ENCODE measurements at places on chromosomes 16 and 17.

DNA sequence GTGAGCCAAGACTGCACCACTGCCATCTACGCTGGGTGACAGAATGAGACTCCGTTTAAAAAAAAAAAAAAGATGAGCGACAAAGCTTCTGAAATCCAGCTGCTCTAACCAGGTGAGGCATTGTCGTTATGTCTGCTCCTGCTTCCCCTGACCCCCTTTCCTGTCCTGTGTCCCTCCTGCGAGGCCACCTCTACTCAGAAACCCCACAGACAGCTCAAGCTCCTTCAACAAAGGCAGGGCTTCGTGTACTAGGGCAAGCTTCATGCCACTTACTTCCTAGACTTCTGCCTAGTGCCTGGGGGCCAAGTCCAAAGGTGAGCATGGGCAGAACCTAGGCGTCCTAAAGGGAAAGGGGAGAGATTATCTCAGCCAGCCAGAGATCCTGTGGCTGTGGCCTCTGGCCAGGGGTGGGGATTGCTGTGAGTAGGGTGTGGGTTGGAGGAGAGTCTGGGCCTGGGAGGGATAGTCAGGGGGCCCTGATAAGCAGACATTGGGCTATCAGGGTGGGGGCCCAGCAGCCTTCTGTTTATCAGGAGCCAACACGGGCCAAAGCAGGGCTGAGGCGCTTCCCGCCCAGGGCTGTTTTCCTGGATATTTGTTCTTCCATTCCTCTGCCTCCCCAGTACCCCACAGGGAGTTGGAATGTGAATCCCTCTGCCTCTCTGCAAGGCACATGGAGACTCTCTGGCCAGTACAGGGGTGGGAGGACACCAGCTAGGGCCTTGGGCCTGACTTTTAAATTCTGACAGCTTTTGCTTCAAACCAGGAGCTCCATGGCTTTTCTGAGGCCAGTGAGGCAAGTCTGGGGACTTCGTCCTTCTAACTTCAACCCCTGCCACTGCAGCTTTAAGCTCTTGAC, 10.4 kb downstream of the ERAL1 start:
- no peak for DNase-seq

DNA sequence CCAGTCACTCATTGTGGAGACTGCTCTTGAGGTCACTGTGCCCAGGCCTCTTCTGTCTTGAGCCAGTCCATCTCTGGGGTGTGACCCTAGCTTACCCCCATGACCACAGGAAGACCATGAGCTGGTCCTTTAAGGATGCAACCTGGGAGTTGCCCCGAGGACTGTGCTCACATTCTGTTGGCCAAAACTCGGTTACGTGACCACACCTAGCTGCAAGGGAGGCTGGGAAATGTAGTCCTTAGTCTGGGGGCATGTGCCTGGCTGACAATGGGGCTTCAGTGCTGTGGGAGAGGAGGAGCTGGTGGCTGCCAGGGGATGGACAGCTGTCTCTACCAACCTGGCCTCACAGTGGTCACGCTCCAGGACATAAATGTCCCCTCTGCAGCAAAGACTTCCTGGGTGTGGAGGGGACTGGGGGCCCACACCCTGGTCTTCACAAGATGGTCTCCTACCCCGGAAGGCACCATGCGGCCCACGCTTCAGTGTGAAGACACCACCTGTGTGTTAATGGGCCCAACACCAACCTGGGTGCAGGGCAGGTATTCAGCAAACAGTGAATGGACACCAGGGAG, 55.4 kb downstream of the JPH3 start:
- DNase-seq, result no peak

- no peak for DNase-seq
These were observed 67.0 kb downstream of the CACNG1 start for GRCh38 chr17:67111327-67111726.

- no peak for DNase-seq
These were observed 51.3 kb downstream of the AKAP1 start for GRCh38 chr17:57136355-57136754.

- no peak for DNase-seq
These were observed 27.4 kb downstream of the NDEL1 start for GRCh38 chr17:8463099-8463498.

DNA sequence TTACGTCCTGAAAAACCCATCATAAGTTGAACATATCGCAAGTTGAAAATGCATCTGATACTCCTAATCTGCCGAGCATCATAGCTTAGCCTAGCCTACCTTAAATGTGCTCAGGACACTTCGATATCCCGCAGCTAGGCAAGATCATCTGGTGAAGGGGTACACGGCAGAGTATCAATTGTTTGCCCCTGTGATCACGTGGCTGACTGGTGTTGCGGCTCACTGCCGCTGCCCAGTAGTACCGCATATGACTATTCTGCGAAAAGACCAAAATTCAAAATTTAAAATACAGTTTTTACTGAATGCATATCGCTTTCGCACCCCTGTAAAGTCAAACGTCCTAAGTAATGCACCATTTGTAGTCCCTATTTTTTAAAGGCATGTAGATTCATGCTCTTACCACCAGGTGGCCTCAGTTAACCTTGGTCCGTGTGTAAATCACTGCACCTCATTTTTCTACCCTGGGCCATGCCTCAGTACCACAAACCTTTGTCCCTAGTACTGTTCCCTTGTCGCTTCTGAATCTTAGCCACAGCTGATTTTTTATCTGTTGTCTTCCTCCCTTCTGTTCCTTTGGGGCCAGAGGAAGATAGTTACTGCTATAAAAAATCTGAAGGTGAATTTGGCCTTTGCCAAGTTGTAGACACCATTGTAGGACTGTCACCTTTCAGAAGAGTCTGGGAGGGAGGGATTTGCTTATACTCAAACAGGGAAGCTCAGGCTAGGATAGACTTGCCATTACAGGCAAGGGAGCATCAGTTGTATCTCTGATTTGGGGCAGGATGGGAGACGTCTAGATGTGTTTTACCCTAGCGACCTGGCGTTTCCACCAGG, 34.4 kb downstream of the WWP2 start:
- no peak for DNase-seq
